H54 (cell line): ENCODE measurements at places on chromosomes 1 and 21.

DNA sequence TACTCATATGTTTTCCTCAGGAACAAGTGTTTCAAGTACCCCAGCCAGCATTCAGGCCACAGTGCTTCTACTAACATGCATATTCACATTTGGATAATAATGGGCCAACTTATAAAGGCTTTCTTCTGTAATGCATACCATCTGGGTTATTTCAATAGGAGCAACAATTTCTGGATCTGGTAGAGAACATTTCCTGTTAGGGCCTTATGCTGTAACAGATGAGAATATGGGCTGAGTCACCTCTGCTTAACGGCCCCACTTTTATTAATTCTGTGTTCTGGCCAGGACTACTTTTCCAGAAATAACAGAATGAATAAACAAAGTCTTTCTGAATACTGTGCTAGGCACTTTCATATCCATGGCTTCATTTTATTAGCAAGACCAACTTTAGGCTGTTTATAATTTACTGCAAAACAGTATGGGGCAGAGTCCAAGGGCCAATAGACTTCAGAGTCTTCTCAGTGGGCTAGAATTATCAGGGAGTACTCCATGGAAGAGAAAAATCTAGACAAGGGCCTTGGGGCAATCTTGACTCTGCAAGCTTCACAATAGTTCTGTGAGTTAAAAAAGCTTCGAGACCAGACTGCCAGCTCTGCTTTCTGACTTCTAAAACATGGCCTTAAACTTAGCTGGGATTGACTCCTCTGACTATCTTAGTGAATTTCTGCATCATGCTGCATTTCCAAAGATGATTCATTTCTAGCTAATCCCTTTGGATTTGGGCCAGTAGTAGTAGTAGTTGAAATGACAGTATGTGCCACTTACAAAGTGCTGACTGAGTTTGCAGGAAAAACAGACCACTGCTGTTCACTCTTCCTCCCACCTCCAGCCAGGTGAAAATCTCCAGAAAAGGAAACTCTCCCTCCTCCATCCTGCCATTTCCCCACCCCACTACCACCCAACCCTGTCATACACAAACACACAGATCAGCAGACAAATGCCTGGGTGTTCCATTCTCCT lies 8.2 kb upstream of the SSX2IP start:
- DNase-seq, result peak; percentile 45

GRCh38 chr1:116677474-116678062 lies 10.0 kb upstream of the IGSF3 start:
- DNase-seq, result no peak

DNA sequence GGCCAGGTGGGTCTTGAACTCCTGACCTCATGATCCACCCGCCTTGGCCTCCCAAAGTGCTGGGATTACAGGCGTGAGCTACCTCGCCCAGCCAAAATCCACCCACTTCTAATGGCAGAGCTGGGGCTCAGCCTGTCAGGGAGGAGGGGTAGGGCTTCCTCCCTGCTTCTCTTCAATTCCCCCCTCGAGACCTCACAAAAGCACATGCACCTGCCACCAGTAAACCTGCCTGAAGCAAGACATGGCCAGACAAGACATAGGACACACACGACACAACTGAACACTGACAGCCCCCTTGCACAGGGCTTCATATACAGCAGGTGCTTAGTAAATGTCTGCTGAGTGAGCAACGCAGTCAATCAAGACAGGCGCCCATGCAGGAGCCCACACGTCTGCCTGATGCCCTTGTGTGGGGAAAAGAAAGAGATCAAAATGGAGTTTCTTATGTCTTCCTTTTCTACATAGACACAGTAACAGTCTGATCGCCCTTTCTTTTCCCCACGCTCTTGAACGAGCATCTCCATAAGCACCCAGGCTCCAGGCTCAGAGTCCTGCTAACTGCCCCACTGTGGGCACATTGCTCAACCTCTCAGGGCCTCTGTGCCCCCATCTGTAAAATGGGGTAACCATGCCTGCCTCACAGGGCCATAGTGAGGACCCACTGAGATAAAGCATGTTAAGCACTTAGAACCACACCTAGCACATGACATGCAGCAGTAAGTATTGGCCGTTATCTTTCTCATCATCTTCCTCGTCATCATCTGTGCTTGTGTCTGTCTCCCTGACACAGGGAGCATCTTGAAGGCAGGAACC lies 8.8 kb downstream of the SDC3 start:
- no peak for DNase-seq

- DNase-seq, result no peak
Measured at GRCh38 chr1:156726549-156727226, 1.6 kb upstream of the METTL25B start.

DNA sequence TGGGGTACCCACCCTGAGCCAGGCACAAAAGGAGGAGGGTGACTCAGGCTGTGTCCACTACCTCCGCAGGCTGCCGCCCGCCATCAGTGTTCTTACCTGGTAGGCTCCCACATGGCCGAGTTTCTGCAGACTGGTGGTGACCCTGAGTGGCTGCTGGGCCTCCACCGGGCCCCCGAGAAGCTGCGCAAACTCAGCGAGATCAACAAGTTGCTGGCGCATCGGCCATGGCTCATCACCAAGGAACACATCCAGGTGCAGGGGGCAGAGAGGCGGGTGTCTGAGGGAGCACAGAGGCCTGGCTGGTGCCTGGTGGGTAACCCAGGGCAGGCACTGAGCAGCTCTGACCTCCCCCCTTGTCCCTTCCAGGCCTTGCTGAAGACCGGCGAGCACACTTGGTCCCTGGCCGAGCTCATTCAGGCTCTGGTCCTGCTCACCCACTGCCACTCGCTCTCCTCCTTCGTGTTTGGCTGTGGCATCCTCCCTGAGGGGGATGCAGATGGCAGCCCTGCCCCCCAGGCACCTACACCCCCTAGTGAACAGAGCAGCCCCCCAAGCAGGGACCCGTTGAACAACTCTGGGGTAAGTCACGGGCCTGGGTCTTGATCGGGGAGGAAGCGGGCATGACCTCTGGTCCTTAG lies 13.0 kb downstream of the SESN2 start:
- DNase-seq, result no peak

DNA sequence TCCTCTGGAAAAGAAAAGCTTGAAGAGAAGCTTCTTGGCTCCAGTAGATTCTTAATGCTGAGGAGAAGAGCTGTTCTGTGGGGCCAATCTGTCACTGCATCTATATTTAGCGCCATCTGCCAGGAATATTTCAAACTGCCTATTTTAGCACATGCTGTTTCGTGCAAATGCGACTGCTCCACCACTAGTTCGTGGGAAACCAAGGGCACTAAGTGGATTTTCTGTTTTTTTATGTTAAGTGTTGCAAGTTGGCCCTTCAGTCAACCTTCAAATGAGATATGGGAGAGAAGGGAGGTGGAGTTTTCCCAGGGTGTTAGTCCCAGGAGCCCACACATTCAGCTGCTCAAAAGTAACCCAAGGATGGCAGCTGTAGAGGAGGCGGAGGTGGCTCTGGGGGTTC lies 91.9 kb downstream of the TSEN15 start:
- no peak for DNase-seq

DNA sequence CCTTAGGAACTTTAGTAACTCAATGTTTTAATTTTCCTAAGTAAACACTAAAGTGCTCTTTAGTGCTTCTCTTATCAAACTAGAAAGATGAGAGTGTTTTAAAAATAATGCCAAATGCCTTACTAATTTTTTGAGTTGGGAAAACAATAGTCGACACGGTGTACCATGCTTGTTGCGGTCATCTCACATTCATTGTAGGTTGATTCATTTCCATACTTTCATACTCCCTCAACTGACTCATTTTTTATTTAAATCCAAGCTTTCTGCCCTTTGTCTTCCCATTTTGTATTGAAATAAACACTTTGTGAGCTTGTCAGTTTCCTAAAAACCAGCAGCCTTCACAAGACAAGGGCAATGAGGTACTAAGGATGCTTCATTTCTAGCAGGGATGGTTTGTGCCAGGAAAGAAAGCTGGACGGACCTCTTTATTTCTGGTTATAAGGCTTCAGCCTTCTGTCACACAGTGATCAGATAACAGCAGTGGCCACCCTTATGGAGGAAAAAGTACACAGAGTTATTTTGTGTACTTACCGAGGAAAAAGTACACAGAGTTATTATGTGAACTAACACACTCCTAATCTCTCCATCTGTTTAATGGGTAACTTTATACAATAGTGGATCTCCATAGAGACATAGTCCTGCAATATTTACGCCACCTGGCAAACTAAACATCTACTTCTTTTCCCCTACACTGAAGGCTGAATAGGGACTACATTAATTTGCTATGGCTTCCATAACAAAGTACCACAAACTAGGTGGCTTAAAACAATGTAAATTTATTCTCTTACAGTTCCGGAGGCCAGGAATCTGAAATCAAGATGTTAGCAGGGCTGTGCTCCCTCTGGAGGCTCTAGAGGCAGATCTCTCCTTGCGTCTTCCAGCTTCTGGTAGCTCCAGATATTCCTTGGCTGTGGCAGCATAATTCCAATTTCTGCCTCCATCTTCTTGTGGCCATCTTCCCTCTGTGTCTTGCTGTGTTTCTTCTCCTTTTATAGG lies 13.0 kb upstream of the CCDC190 start:
- DNase-seq, result no peak

DNA sequence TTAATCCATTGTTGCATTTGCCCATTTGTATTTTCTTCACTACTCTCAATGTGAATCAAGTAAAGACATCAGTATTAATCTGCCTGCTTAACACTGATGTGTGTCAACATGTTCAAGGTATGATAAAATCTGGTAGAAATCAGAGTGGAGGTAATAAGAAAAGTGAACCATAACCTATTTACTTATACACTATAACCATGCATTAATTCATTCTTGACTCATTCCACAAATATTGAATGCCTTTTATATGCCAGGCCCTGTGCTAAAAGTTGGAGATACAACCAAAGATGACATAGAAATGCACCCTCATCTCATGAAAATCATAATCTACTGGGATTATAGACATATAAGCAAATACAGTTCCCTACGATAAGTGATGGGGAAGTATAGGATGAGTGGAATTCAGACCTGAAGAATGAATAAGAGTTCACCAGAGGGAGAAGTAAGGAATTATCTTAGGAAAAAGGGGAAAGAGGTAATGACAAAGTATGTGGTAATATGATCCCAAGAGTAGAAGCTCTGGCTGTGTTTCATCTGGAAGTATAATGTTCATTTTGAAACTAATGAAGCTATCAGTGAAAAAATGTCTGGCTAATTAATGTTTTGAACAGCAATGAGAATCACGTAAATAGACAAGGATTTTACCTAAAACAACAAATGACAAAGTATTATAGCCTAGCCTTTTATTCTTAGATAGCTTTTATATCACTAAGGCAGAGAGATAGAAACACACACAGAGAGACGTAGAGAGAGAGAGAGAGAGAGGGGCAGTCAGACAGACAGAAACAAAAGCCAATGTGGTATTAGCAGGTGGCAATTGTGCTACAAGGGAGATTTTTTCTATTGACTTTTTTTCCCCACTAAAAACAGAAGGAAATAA lies 7.0 kb upstream of the RWDD3 start:
- DNase-seq, result no peak

DNA sequence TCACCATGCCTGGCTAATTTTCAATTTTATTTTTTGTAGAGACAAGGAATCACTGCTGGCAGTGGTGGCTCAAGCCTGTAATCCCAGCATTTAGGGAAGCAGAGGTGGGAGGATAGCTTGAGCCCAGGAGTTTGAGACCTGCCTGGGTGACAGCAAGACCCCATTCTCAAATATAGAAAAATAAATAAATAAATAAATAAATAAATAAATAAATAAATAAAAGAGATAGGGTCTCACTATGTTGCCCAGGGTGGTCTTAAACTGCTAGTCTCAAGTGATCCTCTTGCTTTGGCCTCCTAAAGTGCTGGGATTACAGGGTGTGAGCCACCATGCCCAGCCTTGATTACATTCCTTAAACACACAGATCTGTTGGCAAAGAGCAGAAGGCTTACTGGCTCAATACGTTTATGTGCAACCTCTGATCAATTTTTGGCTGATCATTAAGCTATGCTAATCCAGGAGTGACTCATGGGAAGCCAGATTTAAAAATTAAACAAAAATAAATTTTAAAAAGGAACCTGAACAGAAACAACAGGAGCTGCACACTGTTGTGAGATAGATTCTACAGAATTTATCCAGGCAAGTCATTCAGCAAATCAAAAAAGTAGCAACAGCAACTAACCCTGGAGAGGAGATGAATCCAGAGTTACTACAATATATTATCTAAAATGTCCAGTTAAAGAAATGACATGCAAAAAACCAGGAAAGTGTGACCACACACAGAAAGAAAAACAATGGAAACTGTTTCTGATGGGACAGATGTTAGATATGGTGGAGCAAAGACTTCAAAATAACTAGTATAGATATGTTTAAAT lies 79.4 kb downstream of the RPE65 start:
- DNase-seq, result no peak

- no peak for DNase-seq
Measured at GRCh38 chr1:209742409-209743144, 13.3 kb upstream of the TRAF3IP3 start.

GRCh38 chr1:212247179-212247721 lies 38.0 kb upstream of the PPP2R5A start:
- no peak for DNase-seq

DNA sequence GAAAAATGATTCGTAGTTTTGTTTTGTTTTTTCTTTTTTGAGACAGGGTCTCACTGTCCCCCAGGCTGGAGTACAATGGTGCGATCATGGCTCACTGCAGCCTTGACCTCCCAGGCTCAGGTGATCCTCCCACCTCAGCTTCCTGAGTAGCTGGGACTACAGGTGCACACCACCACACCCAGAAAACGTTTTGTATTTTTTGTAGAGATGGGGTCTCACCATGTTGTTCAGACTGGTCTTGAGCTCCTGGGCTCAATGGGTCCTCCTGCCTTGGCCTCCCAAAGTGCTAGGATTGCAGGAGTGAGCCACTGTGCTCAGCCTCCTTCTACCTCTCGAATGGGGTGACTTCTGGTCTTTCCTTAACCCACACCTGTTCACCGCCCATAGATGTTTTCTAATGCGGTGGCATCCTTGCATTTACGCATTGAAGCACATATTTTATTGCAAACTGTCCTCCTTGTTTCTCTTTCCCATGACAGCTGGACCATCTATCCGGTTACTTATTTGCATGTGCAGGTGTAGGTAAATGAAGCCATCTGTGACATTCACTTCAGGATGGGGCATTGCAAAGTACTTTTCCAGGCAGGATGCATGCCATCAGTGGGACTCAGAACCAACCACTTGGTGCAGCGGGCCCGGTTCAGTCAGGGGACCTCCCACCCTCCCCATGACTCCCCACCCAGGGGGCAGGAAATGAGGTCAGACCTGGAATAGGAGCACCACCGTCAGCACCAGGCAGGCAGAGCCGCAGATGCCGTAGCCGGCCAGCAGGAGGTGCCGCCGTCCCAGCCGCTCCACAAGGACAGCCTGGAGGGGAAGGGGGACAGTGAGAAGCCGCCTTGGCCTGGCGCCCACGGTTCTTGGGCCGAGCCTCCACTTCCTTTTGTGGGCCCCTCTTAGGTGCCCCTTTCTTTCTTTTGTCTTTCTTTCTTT lies 16.5 kb downstream of the SLC2A7 start:
- DNase-seq, result peak; percentile 40
